Retinal pigment epithelial cell (primary cell): ENCODE measurements at places on chromosomes 1 and 21.

DNA sequence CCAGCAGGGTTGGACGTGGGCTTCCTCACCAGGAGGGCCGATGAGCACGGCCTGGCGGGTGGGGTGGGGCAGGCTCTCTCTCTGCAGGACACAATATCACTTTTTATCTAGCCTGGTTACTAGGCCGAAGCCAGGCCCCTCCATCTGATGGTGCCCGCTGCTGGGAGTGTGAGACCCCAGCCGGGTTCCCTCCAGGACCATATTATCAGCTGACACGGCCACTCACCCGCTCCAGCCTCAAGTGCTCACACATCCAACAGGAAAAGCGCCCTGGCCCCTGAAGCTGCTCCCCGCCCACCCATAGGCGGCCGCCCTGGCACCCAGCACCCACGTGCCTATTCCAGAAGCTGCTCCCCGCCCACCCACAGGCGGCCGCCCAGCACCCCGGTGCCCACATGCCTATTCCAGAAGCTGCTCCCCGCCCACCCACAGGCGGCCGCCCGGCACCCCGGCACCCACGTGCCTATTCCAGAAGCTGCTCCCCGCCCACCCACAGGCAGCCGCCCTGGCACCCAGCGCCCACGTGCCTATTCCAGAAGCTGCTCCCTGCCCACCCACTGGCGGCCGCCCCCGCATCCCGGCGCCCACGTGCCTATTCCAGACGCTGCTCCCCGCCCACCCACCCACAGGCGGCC, 5.0 kb downstream of the SLC19A1 start:
- DNase-seq = no peak

GRCh38 chr1:1068517-1069055, 5.5 kb downstream of the RNF223 start:
- no peak for DNase-seq

DNA sequence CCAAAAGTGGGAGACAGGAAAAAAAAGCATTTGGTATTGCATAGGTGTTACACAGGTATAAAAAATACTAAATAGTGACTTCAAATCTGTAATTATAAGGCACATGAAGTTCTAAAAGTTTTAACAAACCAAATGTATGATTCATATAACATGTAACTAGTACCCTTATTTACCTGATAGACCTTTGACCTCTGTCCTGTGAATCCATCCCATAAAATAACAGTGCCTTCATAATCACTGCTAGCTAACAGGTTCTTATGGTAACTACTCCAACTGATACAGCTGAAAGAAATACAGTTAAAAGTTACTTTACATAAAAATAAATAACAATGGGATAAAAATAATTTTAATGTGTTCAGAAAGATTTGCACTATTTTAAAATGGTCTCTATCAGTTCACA, 163.5 kb downstream of the COP1 start:
- no peak for DNase-seq

DNA sequence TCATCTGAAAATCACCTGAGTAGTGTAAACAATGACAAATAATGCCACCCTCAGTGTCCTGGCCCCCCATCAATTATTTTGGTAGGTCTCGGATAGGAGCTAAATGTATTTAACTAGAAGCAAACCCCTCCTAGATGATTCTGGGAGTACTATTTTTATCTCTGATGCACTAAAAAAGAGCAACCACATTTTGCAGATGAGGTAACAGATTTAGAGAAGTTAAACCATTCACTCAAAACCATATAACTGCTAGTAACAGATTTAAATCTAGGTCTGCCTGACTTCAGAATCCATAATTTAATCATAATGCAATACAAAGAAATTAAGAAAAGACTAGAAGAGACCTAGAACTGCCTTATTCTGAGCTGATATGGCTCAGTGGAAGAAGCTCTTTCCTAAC, 17.3 kb upstream of the PTCH2 start:
- DNase-seq = no peak

DNA sequence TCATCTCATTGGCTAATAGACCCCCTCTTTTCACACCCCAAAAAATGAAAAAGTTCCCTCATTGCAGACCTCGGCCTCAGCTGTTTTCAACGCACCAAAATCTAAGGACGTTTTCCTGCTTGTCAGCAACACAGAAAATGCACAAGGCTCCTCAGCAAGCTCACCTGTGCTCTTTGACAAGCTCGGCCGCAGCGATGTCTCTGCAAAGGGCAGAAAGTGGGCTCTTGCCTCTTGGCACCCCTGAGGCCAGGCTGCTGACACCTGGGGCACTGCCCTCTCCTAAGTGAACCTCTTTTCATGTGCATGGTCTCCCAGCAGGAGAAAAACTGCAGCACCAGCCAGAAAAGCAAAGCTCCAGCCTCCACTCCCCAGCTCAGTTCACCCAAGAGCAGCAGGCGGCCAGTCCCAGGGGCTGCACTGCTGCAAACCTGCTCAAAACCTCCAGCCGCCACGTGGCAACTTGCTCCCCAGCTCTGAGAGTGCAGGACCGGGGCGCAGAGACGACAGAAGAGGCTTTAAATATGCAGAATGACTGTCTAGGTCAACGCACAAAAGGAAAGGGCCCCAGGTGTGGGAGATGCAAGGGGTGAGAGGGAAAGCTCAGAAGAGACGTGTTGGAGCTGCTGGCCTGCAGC, 101.7 kb downstream of the PDE9A start:
- DNase-seq = no peak

GRCh38 chr1:86965012-86965826, 50.8 kb downstream of the HS2ST1 start:
- DNase-seq = no peak

- DNase-seq = no peak
Measured at GRCh38 chr1:162035241-162035640, 11.6 kb upstream of the OLFML2B start.
